ENCODE measurements at places on chromosomes 3 and 15.

DNA sequence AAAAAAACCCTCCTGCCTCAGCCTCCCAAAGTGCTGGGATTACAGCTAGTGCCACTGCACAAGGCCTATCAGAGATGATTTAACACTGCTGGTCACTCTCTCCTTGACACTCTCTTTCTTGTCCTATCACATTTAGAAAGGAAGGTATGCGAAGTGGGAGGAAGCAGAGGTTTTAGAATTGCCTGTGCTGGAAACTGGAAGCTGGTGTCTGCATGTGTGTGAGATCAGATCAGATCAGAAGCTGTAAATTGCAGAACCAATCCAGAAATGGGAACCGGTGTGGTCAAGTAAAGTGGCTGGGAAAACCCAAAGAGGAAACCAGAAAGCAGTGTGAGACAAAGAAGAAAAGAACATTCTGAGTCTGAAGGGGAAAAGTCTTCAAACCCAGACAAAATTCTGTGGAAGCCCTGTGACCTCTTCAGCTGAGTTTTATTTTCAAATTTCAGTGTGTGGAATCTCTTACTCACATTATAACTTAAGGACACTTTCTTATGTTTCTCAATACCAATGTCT lies 2.8 kb downstream of the EFHB start:
- no peak for DNase-seq

GRCh38 chr3:46678280-46678679 lies 15.2 kb downstream of the ALS2CL start:
- DNase-seq = no peak

DNA sequence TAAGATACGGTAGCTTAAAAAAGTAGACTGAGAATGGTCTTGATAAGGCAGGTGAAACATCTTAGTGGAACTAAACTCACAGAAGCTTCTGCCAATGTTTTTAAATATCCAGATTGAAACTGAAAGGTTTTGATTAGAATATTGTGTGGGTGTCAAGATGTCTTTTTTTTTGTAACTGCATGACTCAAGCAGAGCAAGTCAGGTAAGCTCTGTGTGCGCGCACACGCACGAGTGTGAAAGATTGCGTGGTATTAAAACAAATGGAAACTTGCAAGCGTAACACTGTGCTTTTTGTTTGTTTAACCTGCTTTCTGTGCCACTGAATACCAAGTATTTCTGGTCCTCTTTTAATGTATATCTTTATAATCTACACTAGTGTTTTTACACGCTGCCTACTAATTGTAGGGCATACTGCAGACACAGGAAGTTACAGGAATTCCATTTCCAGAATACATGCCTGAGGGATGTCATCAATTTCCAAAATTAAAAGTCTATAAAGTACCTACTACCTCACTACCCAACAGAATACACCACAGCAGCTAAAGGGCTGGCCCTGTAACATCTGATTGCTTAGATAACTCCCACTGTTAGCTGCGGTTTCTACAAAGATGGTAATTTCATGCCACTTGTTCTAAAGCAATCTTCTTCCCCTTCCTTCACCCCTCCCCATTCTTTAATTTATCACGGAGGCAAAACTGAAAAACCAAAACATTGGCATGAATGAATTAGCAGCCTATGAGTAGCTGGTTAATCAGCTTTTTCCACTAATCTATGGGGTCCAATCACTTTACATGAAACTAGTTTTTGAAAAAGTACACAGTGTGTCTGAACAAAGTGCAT lies 472.8 kb downstream of the SHQ1 start:
- DNase-seq = no peak

DNA sequence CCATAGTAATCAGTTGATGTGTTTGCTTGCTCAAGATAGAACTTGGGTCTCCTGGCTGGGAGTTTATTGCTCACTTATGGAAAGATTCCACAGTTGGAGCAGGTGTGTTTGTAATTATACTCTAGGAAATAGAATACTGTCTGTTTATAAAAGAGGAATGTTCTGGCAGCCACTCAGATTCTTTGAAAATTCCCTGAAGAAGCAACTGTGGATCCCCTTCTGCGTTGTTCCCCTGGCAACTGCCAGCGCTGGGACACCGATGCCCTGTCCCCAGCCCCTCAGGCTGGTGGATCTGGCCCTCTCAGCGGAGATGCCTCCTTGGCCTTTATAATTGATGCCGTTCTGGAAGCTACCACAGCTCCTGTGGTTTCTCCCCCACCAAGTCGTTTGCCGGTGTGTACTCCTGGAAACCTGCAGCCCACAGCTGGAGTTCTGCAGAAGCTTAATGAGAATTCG lies 225.9 kb downstream of the ITPR1 start:
- no peak for DNase-seq

GRCh38 chr3:59980576-59980975 lies 930.8 kb upstream of the CFAP20DC start:
- no peak for DNase-seq

- no peak for DNase-seq
Observed at GRCh38 chr15:73004462-73004861, 47.8 kb upstream of the NEO1 start.

DNA sequence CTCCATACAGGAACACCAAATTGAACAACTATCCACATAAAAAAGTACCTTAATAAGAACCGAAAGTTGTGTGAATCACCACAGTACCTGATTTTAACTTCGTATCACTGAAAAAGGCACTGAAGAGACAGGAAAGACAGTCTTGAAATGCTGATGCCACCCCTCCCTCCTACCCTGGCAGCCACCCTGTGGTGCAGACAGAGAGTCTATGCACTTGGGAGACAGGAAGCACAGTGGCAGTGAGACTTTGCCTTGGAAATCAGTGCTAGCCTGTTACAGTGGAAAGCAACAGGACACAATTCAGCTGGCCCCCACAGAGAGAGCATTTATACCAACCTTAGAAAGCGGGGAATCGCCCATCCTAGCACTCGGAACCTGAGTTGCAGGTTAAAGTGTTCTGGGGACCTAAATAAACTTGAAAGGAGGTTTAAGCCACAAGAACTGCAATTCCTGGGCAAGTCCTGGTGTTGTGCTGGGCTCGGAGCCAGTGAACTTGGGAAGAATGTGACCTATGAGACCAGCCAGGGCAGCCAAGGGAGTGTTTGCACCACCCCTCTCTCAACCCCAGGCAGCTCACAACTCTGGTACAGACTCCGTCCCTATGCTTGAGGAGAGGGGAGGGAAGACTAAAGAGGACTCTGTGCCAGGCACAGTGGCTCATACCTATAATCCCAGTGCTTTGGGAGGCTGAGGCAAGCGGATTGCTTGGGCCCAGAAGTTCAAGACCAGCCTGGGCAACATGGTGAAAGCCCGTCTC lies 240.1 kb downstream of the ISL2 start:
- no peak for DNase-seq

GRCh38 chr3:97979610-97980009 lies 7.4 kb upstream of the RIOX2 start:
- no peak for DNase-seq

DNA sequence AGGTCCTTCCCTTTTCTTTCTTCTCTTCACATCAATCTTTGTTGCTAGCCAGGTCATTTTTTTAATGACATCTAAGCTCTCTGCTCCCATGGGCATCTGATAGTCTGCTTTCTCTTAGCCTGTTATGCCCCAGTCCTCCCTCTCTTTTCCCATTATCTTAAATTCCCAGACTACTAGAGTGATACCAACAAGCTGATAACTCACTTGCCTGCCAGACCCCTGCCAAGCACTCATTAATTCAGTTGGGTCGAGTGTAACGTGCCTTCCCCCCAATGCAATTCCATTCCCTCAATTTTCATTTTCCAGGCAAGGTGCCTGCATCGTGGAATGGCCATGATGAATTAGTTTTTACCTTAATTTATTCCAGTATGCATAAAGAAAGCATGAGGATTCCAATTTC lies 450.8 kb upstream of the ADAMTS9 start:
- DNase-seq = no peak

- peak; percentile 70 for DNase-seq
Observed at GRCh38 chr15:67082007-67082536, 16.7 kb downstream of the SMAD3 start.

DNA sequence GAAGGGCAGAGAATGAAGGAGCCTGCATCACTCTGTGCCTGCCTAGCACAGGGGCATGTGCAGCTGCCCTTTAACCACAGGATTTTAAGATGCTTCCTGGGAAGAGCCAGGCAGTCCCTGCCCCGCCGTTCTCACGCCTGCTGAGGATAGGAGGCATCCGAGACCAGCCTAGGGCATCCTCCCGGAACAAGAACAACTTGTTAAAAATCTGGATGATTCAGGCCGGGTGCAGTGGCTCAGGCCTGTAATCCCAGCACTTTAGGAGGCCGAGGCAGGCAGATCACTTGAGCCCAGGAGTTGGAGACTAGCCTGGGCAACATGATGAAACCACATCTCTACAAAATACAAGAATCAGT lies 15.2 kb downstream of the NRROS start:
- DNase-seq = no peak

GRCh38 chr3:53377794-53378193 lies 30.5 kb upstream of the DCP1A start:
- no peak for DNase-seq

- no peak for DNase-seq
Observed at GRCh38 chr15:101413239-101413638, 76.3 kb downstream of the PCSK6 start.

GRCh38 chr3:143286392-143287010 lies 166.9 kb downstream of the CHST2 start:
- no peak for DNase-seq

DNA sequence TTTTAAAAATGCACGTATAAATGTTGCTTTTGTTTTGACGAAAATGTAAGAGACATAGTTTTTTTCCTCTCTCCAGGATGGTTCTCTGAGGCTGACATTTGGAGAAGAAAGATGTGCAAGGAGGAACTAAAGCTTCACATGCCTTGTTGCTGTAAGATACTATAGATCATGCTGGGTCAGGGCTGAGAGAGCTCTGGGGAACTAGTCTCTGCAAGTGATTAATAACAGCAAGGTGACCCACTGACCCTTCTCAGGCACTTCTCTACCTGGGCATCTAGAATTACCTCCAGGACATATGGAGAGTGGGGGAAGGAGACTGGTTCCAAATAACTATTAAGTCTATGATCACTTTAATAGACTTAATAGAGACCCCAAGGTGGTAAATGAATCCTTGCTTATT lies 246.0 kb downstream of the KBTBD8 start:
- no peak for DNase-seq

DNA sequence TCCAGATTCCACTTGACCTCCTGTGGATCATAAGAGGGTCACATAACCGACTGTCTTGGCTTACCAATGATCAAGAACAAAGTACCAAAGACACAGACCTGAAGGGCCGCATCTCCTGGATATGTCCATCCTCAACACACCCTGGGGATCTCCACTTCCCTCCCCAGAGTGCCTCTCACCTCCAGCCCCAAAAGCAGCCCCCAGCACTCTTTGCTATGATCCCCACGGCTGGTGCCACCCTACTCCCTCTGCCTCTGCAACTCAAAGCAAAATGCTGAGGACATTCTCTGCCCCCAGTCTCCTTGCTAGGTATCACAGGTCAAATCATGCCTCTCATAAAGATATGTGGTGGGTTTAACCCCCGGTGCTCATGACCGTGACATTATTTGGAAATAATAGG lies 32.7 kb downstream of the SLCO2A1 start:
- DNase-seq = no peak

GRCh38 chr3:171353423-171353822 lies 106.8 kb downstream of the TNIK start:
- no peak for DNase-seq

- DNase-seq = no peak
Observed at GRCh38 chr3:164514576-164514975, 563.7 kb downstream of the SI start.

DNA sequence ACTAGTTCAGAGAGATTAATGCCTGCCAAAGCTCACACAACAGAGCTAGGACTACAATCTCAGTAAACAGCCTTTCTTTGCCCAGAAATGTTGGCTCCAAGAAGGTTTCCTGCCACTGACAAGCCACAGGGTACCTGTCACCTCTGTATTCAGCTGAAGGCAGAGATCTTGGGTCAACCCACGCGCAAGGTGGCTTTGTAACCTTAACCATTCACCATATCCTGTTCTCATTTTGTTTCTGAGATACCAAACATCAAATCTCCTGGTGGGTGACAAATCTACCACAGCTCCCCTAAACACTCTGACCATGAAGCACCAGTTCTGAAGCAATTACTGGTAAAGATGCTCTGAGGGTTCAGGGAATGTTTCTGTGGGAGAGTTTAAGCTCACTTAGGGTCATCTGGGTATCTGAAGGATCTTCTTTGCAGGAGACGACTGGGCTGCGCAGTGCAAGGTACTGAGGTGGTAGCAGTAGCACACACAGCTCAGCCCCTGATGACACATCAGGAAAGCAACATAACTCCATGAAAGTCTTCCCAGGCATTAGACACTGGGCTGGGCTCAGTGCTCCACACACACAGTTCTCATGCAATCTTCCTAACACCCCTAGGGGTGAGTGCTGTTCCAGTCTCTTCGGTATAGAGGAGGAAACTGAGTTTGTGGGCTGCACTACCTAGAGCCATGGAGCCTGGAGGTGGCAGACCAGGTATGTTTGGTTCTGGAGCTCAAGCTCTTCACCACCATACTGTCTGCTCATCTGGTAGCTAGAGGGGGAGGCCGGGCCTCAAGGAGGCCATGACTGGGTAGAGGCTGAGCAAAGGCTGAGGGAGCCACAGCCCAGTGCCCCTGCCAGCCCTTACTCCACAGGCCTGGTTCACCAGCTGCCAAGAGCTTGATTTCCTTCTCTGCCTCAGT lies 7.7 kb downstream of the CXCR6 start:
- DNase-seq = peak; percentile 21

- DNase-seq = no peak
Observed at GRCh38 chr15:51724673-51725072, 12.8 kb downstream of the LYSMD2 start.

DNA sequence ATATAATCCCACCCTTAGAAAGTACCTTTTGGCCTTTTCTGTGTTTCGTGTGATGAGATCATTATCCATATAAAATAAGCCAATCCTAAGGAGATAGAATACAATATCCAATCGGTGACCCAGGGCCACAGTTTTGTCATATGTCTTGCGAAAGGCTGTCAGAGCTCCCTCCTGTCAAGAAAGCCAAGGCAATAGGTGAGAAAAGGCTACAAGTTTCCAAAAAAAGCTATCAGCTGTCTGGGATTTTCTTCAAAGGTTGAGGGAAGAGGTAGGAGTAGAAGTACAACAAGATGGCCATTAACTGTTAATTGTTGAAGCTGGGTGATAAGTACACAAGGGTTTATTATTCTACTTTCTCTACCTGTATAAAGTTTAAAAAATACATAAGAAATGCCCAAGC lies 4.0 kb downstream of the PSMD6 start:
- no peak for DNase-seq

DNA sequence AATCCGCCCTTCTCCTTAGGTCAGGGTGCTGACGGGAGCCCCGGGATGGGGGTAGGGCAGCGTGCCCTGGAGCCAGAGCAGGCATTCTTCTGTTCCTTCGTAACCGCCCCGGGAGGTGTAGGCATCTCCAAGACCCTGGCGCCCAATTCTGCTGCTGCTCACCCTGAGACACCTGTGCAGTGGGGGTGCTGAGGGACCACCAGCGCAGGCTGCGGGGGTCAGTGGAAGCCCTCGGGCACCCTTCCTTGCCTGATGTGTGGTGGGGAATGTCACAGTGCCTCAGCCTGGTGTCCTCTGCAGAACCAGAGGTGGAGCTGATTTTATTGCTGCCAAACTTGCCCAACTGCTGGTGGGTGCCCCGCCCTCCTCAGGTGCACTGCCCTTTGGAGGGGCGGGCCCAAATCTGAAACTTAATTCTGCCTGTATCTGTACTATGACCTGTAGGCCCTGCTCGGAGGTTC lies 7.3 kb downstream of the CSK start:
- no peak for DNase-seq

Measured in activated CD4-positive, alpha-beta T cell treated with anti-CD3 and anti-CD28 coated beads, Interleukin-2, amount 50 U/mL, for 1 hour (primary cell).